ENCODE measurements at places on chromosomes 3 and 15.

GRCh38 chr3:64355401-64355807, 130.1 kb upstream of the PRICKLE2 start:
- DNase-seq = no peak

GRCh38 chr15:75849167-75849566, 5.9 kb downstream of the UBE2Q2 start:
- no peak for DNase-seq

DNA sequence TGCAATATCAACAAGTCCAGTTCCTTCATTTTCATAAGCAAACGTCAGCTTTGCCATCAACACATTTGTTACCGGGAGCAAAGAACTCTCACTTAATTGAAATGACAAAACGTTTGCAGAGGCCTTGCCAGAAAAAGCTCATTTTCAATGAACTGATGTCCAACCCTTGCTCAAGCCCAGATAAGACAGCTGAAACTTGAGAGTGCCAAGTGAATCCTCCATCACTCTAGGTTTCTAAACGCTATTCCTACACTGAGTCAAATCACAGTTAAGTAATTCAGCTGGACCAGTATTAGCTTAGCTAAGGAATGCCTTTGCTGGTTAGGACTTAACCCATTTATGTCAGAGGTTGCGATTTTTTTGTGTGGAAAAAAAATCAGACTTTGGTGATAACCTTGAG, 11.5 kb downstream of the CHSY1 start:
- peak; percentile 34 for DNase-seq

GRCh38 chr3:173396191-173397041, 1.1 kb upstream of the NLGN1 start:
- DNase-seq = peak; percentile 67

Data from NCI-H446 (cell line).